ENCODE measurements at places on chromosomes 7 and 10.

DNA sequence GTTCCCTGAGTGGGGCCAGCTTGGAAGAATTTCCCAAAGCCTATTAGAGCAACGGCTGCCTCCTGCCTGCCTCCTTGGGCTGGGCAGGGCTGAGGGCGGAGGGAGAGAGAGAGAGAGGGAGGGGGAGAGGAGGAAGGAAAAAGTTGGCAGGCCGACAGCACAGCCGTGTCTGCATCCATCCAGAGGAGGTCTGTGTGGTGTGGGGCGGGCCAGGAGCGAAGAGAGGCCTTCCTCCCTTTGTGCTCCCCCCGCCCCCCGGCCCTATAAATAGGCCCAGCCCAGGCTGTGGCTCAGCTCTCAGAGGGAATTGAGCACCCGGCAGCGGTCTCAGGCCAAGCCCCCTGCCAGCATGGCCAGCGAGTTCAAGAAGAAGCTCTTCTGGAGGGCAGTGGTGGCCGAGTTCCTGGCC is at the start of gene AQP1:
Gene AQP1, plus strand, starts transcription at position 293 of the 409 bp plus-strand sequence. Its CDS starts 57 bp downstream, at position 350.
- no peak for DNase-seq

GRCh38 chr10:14585287-14586193 is 189.2 kb downstream of the FAM107B start:
- DNase-seq: no peak

DNA sequence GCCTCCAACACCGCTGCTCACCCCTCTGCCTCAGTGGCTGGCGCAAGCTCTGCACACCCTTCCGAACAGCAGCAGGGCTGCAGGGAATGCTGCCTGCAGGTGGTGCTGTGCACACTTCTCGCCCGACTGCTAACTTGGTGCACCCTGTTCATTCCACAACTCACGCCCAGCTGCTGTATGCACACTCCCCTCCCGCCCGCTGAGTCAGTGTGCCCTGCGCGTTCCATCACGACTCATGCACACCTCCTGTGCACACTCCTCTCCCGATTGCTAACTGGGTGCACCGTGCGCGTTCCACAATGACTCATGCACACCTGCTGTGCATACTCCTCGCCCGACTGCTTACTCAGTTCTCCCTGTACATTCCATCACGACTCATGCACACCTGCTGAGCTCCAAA is 21.5 kb downstream of the ADARB2 start:
- DNase-seq: no peak

DNA sequence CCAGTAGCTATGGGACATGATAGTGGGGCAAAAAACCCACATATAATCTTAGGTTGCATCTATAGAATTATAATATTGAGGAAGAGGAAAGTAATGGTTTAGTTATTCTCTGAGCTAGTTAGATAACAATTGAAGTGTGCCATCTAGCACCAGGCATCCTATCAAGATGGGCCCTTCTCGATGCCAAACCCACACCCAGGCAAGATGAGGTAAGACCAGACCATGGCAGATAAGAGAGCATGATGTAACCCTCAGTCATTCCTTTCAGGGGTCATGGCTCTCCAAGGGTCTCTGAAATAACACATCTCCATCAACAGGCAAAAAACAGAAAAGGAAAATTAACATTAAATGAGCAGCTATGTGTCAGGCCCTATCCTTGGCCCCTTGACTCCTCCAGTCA is 128.7 kb downstream of the SH3PXD2A start:
- no peak for DNase-seq

DNA sequence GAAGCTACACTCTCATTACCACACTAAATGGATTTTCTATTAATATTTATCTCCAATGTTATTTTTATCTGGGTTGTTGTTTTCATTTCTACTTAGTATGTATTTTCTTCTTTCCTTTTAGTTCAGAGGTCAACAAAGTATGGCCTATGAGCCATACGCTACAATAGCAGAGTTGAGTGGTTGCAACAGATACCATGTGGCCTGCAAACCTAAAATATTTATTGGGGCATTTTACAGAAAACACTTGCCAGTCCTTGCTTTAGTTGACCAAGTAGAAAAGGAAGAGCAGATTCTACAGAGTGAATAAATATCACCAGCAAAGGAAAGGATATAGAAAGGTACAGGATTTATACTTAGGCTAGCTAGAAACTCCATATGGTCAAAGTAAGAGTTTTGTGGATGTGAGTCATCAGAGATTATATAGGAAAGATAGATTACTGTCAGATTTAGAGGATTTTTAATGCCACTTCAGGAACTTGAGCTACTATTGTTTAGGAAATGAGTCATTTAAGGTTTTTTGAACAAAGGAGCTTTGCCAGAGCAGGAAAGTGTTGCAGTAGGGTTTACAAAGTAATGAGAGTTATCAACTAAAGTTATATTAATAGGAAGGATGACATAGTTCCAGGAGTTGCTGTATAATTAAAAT is 323.3 kb upstream of the KAT6B start:
- DNase-seq: no peak

DNA sequence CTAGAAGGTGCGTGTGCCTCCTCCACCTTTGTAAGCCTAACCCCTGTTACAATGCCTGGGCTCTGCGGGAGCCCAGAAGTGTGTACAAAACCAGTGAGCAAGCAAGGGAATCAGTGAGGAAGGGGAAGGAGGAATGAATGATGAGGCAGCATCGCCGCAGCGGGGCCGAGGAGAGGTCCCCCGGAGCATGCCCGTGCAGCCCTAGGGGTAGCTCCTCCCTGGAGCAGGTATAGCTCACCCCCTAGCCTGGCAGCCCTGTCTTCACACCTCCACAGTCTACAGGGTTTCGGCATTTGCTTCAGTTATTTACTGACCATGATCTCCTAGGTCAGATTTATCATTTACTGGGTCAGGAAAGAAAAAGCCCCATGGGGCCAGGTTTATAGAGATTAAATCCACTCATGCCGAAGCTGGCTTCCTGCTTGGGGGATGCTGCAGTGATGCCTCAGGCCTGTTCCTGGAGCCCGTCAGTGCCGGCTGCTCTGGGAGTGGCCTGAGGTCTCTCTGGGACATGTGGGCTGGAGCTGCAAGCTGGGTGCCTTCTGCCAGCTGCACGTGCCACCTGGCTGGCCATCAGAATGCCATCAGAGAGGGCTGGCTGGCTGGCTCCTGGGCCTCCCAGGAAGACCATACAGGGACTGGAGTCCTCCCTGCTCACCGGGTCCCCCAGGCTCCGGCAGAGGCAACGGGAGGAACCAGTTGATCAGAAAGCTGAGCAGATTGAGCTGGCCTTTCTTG is 138.9 kb downstream of the GRK5 start:
- DNase-seq: no peak

DNA sequence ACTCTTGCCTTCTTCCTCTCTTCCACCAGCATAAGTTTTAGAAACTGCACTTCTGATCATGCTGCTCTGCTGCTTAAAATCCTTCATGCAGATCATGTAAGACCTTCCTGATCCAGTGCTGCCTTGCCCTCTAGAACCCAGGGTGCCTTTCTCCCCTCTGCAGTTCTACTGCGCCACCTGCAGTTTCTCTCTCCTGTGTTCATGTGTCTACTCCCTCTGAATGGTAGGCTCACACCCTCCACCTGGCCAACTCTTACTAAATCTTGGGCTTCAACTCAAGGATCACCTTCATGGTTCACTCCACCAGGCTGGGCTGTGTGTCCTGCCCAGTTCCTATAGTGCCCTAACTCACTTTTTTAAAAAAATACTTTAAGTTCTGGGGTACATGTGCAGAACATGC is 174.6 kb upstream of the ITGB1 start:
- DNase-seq: peak; percentile 14

Measured in activated CD4-positive, CD25-positive, alpha-beta regulatory T cell (primary cell).